ENCODE measurements at places on chromosomes 1 and 21.

DNA sequence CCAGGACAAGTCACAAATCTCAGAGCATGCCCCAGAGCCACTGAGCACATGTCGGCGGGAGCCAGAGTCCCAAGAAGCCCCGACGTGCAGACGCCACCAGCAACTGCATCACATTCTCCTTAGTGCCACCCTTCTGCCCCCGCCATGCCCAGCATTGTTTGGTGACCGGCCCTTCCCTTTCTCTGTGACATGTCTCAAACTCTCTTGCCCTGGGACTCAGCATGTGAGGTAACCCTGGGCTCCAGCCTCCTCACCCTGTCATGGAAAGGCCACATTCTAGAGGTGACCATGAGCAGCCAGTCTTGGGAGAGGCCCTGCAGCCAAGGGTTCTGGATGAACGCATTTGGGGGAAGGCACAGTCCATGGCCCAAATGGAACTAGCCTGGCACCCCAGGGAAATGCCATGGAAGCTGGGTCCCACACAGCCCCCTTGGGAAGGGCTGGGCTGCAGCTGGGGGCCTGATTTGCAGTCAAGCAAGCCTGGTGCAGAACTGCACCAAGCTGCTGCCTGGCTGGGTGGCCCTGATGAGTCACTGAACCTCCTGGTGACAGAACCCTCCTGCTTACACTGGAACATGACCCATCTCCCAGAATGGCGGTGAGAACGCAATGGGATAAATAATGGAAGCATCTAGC is 94.4 kb downstream of the ITPKB start:
- DNase-seq = no peak

GRCh38 chr1:228017356-228018124 is 10.7 kb downstream of the WNT3A start:
- DNase-seq = no peak

GRCh38 chr1:25854554-25854953 is 4.7 kb downstream of the AUNIP start:
- DNase-seq = no peak

GRCh38 chr1:206961668-206962067 is 8.6 kb downstream of the FCAMR start:
- DNase-seq = no peak

GRCh38 chr1:172726740-172727139 is 67.8 kb downstream of the FASLG start:
- DNase-seq = no peak
